ENCODE measurements at places on chromosomes 13 and 19.

GRCh38 chr19:996051-996838, 4.0 kb upstream of the GRIN3B start:
- peak; percentile 53 for DNase-seq

DNA sequence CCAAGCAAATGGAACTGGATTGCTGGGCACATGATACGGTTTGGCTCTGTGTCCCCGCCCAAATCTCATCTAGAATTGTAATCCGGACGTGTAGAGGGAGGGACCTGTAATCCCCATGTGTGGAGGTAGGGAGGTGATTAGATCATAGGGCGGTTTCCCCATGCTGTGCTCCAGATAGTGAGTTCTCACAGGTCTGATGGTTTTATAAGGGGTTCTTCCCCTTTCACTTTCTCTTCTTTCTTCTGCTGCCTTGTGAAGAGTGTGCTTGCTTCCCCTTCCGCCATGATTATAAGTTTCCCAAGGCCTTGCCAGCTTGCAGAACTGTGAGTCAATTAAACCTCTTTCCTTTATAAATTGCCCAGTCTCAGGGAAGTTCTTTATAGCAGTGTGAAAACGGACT, 32.6 kb upstream of the MTIF3 start:
- no peak for DNase-seq

GRCh38 chr19:5844456-5845433, 5.2 kb upstream of the FUT6 start:
- DNase-seq: no peak

GRCh38 chr13:75932636-75933035, 296.5 kb downstream of the LMO7 start:
- DNase-seq: no peak

GRCh38 chr13:85544756-85545155, 254.5 kb downstream of the SLITRK6 start:
- peak; percentile 17 for DNase-seq

DNA sequence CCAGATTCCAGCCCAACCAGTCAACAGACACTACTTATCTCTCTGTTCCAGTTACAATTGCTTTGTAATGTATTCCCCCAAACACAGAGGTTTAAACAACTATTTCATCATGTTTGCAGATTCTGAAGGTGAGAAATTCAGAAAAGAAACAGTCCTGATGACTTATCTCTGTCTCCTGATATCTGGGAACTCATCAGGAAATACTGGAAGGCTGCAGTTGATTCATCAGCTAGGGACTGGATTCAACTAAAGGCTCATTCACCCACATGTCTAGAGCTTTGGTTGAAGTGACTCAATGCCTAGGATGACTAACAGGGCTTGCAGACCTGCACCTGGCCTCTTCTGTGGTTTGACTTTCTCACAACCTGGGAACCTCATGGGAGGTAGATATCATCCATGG, 56.6 kb upstream of the GPC6 start:
- no peak for DNase-seq

DNA sequence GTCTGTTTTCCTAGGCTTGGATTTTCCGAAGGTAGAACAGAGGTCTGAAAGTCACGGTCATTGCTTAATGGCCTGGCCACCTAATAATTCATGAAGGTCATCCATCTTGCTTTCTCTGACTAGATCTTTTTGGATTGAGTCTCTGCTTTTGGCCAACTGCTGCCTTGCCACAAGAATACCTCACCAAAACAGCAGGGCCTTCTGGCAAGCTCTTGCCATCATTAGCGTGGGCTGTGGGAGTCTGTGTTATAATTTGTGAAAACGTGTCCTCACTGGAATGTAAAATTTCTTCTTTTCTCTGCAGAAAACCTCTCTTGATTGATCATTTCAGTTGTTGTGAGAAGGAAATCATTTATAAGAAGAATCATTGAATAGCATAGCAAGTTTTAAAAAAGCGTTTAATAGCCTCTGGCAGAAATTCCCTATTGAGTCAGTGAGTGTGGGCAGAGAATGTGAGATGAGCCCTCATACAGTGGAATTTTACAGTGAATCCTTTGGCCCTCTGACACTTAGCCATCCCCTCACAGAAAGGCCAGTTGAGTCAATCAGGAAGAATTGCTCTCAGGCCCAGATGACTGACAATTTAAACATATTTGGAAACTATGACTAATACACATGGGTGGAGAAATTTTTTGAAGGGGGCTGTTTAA, 43.2 kb upstream of the ERICH6B start:
- DNase-seq: no peak

DNA sequence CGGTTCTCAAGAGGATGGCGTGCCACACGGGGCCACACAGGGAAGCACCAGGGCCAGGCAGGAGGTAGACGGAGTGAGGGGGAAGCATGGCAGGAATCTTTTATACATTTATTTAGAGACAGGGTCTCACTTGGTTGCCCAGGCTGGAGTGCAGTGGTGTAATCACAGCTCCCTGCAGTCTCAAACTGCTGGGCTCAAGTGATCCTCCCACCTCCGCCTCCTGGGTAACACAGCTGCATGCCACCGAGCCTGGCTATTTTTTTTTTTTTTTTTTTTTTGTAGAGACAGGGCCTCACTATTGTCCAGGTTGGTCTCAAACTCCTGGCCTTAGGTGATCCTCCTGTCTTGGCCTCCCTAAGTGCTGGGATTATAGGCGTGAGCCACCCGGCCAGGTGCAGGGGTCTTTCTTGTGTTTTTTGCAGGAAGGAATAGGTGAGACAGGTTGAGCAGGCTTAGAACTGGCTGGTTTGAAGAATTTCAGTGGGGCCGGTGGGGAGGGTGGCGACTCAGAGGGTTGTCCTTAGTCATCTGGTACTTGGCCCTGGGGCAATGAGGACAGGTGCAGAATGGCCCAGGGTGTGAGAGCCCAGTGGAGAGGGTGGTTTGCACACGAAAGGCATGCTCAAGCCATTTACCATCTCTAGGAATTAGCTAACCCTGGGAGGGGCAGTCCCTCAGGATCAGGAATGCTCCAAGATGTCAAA, 7.6 kb downstream of the SSC5D start:
- no peak for DNase-seq

DNA sequence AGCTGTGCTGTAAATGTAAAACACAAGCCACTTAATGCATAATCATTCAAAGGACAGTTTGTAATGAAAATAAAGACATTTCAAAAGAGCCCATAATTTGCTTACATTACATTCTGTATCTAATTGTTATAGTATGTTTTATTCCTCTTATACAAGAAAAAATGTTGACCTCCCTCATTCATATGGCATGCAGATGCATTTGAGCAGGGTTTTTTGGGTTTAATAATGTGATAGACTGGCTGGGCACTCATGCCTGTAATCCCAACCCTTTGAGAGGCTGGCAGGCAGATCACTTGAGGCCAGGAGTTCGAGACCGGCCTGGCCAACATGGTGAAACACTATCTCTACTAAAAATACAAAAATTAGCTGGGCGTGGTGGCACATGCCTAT, 11.6 kb upstream of the ARL11 start:
- no peak for DNase-seq

- no peak for DNase-seq
These were observed 9.4 kb upstream of the CACNG6 start for GRCh38 chr19:53982001-53982451.

GRCh38 chr13:113275387-113275786, 21.7 kb upstream of the LAMP1 start:
- DNase-seq: peak; percentile 57

- DNase-seq: no peak
These were observed 7.9 kb downstream of the UPF1 start for GRCh38 chr19:18839465-18840287.

DNA sequence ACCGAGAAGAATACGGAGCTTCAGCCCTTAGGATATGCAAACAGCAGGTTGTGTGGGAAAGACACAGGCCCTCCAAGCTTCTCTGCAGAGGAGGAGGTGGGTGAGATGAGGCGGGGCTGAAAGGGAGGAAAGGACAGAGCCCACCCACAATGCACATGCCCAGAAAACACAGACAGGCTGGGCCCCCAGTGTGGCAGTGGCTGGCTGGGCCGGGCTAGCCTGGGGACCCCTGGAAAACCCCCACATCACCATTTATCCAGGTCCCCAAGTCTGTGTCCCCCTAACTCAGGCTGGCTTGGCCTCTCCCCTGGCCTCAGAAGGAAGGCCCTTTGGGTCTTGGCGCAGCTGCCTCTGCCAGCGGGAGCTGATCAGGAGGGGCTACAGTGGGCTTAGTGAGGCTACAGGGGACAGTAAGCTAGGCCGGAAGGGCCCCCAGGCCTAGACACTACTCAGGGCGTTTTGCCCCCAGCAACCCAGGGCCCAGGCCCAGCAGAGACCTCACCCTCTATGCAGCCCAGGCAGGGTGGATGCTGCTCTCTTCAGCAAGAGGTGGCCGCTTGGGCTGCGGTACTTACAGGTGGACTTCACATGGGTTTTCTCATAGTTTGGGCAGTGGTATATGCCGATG, 119.5 kb downstream of the TUBA3C start:
- DNase-seq: no peak

DNA sequence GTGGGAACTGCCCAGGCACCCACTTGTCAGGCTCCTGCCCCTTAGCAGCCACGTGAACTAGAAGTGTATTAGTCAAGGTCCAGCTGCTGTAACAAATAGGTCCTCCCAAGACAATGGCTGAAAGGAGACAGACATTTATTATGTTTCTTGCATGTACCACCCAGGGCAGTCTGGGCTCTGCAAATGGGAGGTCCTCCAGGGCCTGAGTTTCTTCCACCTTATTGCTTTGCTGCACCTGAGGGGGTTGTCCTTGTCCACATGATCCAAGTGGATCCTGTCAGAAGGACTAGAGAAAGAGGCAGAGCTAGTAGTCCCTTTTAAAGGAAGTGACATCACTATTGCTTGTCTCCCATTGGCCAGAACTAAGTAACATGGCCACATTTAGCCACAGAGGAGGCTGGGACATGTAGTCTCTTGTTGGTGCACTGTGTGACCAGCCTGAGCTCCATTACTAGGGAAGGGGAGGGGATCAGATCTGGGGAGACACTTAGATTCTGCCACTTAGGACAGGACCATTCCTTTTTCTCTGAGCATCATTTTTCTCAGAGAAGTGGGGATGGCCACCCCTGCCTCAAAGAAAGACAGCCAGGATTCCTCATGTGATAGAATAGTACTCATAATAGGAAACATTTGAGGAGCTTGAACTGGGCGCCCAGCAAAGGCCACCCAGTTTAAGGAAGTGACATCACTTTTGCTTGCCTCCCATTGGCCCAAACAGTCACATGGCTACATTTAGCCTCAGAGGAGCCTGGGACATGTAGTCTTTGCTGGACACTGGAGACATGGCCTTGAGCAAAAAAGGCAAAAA, 15.1 kb downstream of the CC2D1A start:
- DNase-seq: no peak

GRCh38 chr19:1725100-1726064, 27.9 kb upstream of the ONECUT3 start:
- peak; percentile 90 for DNase-seq

DNA sequence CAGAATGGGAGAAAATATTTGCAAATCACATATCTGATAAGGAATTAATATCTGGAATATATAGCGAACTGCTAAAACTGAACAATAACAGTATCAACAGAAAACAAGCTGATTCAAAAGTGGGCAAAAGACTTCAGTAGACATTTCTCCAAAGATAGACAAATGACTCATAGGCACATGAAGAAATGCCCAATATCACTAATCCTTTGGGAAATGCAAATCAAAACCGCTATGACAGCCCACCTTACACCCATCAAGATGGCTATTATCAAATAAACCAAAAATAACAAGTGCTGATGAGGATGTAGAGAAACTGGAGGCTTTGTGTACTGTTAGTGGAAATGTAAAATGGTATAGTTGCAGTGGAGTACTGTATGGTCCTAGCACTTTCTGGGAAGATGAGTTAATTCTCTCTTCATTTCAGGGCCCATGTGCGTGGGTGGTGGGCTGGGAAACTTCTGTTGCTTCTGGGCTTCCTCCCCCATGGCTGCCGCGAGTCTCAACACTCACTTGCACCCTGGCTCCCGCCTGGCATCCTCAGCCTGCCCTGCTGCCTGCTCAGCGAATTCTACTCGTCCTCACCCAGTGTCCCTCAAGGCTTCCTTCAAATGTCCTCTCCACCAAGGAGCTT, 12.4 kb upstream of the GJA3 start:
- no peak for DNase-seq

- no peak for DNase-seq
These were observed 2.0 kb downstream of the PPP6R1 start for GRCh38 chr19:55256562-55257460.

DNA sequence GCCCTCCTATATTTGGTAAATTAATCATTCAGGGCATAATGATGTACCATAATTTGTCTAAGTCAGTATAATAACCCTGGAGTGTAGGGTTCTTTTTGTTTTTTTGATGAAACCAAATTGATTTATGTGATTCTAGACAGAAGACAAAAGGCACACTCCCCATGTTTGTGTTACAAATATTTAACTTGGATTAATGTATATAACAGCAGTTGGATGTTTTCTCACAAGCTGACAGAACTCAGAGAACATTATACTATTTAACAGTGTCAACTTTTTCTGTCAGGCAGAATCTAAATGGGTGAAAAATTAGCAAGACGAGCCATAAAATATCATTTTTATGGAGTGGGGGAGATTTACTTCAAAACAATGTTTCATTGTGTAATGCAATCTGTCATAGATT, 15.2 kb downstream of the CBY2 start:
- no peak for DNase-seq

DNA sequence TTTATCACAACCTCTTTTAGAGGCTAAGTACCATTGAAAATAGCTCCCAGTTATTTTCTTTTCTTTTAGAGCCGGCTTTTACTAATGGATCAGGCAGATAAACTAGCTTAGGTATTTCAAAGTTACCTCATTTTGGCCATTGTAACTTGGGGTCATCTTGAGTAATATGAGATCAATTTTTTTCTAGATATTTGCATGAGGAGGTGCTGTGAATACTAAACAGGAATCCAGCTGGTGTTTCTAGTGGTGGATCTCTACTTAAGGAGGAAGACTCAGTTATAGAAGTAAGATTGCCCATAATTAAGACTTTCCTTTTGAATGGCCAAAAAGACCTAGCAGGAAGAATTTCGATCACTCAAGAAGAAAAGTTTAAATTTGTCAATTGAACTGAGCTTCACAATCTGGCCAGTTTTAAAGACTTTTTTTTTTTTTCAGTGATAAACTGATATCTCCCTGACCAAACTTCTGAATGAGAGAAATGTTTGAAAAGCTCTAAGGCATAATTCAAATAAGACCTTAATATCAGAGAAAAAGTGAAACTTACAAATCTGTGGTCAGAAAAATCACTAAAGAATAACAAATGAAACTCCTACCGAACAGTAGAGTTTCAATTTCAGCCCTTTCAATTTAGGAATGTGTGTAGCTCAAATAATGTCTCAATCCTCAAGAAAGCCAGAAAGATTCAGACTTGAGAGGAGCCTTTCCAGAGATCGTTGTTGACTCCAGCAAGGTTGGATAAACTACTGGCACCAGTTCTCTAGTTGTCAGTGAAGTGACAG, 11.6 kb upstream of the NAA16 start:
- no peak for DNase-seq

GRCh38 chr13:24670174-24670573, 10.0 kb upstream of the ATP12A start:
- no peak for DNase-seq
